ENCODE measurements at places on chromosomes 6 and 20.

DNA sequence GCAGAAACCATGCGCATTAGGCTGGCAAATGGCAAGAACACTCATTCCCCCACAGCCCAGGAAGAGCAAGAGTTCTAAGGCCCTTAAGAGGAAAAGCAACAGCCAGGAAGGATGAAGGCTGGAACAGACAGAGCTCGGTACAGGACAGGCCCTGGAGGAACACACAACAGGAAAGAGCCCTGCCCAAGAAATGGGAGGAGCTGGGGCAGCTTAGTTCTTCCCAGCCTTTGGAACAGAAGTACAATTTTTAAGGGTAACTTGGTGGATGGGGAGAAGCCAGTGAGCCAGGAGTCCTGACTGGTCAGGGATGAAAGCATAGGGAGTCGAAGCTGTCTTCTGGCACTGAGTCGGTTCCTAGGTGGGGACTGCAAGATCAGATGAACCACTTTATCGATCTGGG lies 32.4 kb downstream of the OR2B2 start:
- DNase-seq = no peak

GRCh38 chr6:25014369-25014768 lies 78.6 kb upstream of the RIPOR2 start:
- DNase-seq = no peak

GRCh38 chr20:44961011-44961869 lies 1.0 kb upstream of the TOMM34 start:
- DNase-seq = no peak

- no peak for DNase-seq
Measured at GRCh38 chr20:1674990-1675780, 17.6 kb upstream of the SIRPG start.

DNA sequence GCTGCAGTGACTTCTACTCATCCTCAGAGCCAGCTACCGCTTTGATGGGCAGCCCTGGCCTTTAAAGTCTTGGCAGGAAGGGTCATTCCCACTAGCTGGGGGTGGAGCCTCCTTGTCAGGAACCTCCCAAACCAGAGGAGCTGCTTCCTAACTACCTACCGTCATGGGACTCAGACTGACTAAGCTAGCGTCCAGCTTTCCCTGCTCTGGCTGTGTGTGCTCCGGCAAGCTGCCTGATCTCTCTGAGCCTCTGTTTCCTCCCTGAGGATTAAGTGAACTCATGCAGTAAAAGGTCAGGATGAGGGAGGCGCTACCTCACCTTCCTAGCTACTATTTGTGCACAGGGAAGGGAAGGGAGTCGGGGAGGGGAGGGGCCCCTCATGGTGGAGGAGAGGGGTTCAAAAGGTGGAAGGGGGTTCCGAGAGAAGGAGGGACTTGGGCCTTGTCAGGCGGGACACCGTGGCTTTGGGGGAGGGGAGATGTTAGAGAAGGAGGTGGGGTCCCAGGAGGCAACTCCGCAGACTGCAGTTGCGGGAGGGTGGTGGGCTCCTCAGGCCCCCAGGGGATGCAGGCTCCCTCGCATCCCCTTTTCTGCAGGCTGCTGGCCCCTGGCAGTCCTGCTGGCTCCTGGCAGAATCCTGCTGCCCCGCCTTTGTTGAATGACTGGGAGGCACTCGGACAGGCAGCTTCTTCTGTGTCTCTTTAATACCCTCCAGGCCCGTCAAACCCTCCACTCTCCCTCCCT lies 9.8 kb downstream of the DUSP15 start:
- no peak for DNase-seq

DNA sequence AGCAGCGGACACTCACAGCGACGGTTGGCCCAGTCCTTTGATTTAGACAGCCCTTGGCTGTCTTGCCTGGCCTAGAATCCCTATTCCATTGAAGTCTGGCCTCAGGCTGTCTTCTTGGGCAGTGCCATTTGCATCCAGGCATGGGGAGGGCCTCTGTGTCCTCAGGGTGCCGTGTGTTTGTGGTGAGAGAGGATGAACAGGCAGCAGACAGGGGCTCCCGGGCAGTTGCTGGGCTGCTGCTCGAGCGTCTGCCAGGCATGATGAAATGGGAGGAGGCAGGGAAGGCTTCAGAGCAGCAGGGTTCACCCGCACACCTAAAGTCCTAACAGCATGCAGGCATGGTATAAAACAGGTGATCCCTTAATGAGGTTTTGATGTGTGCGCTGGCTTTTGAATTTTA lies 126.9 kb downstream of the SOBP start:
- DNase-seq = no peak

- no peak for DNase-seq
Measured at GRCh38 chr6:47734831-47735481, 36.6 kb downstream of the ADGRF4 start.

GRCh38 chr6:18446771-18447170 lies 59.6 kb downstream of the RNF144B start:
- no peak for DNase-seq

DNA sequence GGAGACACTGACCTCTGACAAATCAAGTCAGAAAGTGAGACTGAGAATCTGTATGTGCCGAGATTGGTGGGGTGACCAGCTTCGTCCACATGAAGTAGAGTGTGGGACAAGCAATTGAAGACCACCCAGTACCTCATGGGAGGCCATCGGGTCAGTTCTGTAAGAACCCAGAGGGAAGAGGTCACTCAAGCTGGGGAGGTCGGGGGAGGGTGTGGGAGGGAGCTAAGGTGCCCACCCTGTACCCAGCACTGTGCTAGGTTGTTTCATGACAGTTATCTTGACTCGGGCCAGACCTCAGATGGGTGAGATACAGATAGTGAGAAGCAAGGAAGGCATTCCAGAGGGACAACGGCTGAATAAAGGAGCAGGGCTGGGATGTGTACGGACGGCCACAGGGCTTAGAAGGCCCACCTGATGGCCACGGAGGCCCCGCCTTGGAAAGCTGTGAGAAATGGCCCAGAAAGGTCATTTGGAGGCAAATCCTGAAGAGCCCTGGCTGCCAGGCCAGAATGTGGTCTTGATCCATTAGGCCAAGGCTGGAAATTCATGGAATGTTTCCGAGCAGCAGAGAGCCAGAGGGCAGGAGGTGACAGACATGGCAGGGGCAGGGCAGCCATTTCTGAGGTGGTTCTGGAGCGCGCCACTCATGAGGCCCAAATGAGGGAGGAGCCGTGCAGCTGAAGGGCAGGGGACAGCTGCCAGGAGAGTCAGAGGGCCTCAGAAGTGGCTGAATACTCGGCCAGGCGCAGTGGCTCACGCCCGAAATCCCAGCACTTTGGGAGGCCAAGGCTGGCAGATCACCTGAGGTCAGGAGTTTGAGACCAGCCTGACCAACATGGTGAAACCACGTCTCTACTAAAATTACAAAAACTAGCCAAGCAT lies 7.7 kb downstream of the MMP24OS start:
- DNase-seq = no peak

DNA sequence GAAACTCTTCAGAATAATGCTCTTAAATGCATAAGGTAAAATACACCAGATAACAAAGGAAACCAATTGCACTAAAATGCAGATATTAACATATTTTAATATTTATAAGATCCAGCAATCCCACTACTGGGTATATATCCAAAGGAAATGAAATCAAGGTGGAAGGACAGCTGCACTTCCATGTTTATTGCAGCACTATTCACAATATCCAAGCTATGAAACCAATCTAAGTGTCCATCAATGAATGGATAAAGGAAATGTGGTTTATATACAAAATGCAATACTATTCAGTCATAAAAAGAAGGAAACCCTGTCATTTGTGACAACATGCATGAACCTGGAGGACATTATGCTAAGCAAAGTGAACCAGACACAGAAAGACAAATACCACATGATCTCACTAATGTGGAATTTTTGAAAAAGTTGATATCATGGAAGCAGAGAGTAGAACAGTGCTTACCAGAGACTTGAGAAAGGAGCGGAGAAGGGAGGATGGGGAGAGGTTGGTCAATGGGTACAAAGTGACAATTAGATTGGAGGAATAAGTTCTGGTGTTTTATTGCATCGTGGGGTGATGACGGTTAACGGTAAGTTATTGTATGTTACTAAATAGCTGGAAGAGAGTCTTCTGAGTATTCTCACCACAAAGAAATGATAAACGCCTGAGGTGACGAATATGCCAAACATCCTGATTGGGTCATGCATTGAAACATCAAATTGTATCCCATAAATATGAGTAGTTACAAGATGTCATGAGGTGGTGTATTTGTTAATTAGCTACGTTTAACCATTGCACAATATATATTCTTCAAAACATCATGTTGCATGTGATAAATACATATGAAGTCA lies 37.9 kb upstream of the RNF24 start:
- no peak for DNase-seq

GRCh38 chr6:85278466-85279035 lies 171.3 kb upstream of the NT5E start:
- no peak for DNase-seq

GRCh38 chr20:15256676-15257568 lies 919.5 kb upstream of the FLRT3 start:
- DNase-seq = no peak

Measured in hippocampal formation (tissue), 2 donors.